ENCODE measurements at places on chromosomes 1 and 21.

- DNase-seq, result no peak
Observed at GRCh38 chr1:20719261-20719660, 1.5 kb upstream of the KIF17 start.

GRCh38 chr1:184061396-184062003, 10.0 kb downstream of the TSEN15 start:
- no peak for DNase-seq

DNA sequence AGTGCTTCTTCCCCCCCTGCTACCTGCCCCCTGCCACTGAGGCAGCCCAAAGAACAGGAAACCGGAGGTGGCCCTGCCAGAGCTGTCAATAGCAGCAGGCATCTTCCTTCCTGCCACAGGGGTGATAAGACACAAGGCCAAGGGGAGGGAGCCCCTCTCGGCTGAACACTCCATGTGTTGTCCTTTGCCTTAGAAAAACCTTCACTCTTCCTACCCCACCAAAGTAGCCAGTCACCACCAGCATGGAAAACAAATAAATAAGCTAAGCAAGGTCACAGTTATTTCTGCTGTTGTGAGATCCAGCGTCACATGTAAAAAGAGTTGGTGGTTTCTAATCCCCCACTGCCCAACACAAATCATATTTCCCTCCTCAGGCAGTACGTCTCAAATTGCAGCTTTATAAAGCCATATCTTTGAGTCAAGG, 104.8 kb upstream of the DPT start:
- DNase-seq, result no peak

DNA sequence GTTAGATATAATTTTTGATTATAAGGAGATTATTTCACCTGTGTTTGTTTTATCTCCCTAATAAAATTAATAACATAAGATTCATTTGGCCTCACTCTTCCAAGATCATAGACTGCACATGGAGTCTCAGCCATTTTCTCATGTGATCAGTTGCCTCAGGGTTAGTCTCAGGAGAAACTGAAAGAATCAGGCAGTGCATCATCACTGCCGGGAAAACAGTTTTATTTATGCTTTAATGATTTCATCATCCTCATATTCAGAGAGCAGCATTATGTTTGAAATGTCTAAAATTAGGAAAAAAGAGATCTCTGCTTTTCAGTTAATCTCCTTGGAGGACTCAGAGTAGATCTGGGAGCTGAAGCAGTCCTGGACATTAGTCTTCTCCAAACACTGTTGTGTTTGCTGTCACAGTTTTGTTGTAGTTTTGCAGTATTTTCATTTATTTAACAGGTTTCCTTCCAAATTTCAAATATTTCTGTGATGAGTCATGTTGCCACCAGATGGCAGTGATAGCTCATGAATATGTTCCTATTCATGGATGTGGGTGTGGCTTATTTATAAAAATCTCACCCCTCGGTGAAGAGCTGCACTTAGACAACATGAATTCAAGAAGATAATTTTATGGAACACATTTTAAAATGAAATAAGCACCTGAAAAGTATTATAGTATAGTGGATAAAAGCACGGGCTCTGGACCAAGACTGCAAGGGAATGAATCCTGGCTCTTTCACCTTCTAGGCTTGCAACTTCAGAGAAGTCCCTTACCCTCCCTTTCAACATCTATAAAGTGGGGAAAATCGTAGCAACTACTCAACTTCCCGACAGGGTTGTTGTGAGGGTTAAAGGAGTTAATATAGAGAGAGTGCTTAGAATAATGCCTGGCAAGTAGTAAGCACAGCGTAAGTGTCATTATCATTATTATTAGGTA, 31.2 kb downstream of the CHD1L start:
- no peak for DNase-seq

GRCh38 chr1:84282780-84283333, 18.7 kb upstream of the SAMD13 start:
- no peak for DNase-seq

DNA sequence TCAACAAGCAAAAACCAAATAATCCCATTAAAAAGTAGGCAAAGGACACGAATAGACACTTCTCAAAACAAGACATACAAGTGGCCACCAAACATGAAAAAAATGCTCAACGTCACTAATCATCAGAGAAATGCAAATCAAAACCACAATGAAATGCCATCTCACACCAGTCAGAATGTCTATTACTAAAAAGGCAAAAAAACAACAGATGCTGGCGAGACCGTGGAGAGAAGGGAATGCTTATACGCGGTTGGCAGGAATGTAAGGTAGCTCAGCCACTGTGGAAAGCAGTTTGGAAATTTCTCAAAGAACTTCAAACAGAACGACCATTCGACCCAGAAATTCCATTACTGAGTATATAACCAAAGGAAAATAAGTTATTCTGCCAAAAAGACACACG, 145.1 kb upstream of the EDN2 start:
- no peak for DNase-seq

DNA sequence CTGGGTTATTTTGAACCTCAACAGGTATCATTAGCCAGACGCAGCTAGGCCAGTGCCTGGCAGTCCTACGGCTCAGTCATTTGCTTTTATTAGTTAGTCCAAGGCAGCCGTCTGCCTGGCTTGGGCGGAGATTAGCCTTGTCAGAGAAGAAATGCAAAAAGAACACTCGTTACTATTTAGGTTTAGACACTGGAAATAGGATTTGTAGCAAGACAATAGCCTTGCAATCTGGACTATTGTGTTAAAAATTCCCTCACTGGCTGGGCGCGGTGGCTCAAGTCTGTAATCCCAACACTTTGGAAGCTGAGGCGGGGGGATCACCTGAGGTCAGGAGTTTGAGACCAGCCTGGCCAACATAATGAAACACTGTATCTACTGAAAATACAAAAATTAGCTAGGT, 11.0 kb upstream of the PRKCZ start:
- no peak for DNase-seq

- DNase-seq, result no peak
Observed at GRCh38 chr21:32403201-32403777, 9.2 kb upstream of the EVA1C start.

DNA sequence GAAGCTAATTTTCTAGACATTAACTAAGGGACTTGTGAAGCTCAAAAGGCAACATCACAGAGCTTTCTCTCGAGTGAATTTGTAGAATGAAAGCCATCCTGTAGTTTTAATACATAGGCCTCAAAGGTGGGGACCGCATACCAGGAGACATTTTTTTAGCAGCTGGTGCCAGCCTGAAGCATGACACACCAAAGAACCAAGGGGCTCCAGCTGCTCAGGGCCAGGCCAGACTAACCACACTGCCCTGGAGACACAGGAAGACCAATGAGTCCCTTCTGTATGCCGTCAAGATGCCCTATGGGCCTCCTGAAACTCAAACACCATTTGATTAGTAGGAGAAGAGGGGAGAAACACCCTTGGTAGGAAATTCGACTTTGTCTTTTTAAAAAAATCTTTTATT, 113.9 kb upstream of the CACNA1E start:
- DNase-seq, result no peak

DNA sequence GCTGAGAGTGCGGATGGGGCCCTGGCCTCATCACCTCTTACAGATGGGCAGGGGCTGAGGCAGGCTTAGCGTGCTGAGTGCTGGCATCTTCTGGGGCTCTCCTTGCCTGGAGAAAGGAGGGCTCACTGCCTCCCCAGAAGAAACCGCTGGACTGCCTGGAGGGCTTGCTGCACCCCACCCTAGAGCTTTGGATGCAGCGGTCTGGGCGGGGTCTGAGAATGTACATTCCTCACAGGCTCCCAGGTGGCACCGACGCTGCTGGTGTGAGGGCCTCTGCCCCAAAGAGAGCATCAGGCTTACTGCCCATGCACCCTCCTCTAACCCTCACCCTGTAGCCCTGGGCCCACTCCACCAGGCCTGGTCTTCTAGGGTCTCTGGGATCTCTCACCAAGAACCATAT, 51.1 kb downstream of the RAP1GAP start:
- no peak for DNase-seq

- DNase-seq, result no peak
Observed at GRCh38 chr1:47569681-47570470, 132.0 kb downstream of the FOXD2 start.
